ENCODE measurements at places on chromosomes 12 and 14.

DNA sequence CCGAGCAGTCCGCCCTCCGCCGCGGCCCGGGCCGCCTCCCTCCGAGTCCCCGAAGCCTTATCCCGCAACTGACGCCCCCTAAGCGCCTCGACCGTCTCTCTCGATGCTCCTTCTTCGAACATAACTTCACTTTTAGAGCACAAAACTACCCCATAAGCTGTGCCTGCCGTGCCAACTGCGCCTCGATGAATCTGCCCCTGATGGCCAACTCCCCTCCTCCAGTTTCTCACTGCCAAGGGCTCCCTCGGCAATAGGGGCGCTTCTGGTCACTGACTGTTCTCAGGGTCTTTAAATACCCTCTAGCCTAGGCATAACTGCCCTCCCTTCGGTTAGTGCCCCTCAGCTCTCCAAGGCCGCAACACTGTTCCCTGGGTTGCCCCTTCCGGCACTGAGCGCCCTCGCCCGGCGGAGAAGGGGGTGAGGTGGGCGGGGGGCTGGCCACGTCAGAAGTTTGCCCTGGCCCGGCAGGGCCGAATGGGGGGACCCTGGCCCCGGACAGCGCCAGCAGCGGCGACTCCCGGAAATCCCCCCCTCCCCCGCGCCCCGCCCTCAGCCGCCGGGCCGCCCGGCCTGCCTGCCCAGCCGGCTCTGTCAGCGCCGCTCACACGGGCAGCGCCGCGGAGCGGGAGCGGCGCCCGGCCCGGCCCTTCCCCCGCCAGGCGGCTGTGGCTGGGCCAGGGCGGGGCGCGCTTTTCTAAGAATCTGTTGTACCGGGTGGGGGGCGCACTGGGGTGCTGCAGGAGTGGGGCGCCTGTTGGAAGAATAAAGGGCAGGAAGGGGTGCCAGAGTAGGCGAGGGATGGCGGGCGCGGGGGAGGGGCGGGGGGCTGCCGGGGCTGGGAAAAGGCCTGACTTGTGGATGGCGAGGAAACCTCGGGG, 10.6 kb downstream of the RARG start:
- DNase-seq: no peak

GRCh38 chr12:127600211-127600610, 666.8 kb upstream of the TMEM132C start:
- DNase-seq: no peak

GRCh38 chr12:128989287-128989686, 136.0 kb downstream of the GLT1D1 start:
- DNase-seq: no peak

- no peak for DNase-seq
Observed at GRCh38 chr12:119354172-119354571, 19.6 kb downstream of the CCDC60 start.

DNA sequence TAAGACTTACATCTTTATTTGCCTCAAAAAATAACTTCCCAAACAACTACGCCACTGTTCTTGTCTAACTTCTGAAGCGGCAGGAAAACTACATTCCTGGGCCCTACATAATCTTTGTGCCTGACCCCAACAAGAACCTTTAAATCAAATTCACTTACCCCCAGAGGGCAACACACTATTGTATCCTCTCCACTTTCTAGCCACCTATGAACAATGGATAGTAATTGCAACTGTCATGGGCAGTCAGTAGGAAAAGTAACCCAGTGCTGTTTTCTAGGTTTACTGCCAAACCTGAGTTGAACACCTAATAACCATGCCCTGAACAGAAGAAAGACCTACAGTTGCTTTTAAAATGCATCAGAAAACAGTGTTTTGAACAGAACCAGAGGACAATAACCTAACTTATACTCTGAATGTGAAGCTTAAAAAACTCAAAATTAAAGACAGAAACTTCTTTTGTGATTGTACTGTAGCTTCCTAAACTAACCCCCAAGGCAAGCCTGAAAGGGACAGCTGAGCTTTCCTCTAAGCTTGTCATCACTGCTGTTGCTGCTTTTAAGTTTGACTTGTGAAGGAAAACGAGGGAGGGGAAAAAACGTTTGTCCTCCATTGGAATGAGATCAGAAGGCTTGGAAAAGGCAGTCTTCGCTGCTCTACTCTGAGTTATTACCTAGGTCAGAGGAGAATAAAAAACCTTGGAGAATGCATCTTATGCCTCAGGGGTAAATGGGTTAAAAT, 195.7 kb downstream of the SOX5 start:
- no peak for DNase-seq

DNA sequence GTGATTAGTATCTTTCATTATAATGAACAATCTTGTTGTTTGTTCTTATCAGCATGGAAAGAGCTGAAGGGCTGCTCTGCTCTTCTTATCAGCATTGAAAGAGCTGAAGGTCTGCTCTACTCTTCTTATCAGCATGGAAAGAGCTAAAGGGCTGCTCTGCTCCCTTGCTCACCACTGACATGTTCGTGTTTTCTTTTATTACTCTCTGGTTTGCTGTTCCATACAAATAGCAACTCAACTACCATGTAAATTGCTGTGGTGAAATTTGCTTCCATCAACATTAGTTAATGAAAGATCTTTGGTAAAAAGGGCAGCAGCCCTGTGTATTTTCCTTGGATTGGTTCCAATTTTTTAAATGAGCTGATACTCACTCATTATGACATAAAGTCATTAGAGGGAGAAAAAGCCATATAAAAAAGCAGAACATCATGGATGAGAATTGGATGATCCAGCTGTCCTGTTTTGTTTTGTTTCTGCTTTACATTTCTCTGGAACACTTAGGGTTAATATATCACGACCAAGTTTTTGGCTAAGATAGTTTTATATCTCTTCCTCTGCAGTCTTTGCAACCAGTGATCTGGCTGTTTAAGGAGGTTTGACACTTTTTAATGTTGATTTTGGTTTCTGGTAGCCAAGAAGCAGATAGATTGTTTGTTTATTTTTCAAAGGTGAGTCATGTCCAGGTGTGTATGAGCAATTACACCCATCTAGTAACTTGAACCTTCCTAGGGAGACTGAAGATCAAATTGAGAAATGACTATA, 356.6 kb downstream of the CEP128 start:
- no peak for DNase-seq

GRCh38 chr12:108312073-108312659, 26.9 kb downstream of the CMKLR1 start:
- DNase-seq: no peak

GRCh38 chr14:106268013-106268727, 741.8 kb downstream of the TMEM121 start:
- DNase-seq: no peak

GRCh38 chr14:105500036-105500725, 9.1 kb downstream of the TEDC1 start:
- DNase-seq: no peak

DNA sequence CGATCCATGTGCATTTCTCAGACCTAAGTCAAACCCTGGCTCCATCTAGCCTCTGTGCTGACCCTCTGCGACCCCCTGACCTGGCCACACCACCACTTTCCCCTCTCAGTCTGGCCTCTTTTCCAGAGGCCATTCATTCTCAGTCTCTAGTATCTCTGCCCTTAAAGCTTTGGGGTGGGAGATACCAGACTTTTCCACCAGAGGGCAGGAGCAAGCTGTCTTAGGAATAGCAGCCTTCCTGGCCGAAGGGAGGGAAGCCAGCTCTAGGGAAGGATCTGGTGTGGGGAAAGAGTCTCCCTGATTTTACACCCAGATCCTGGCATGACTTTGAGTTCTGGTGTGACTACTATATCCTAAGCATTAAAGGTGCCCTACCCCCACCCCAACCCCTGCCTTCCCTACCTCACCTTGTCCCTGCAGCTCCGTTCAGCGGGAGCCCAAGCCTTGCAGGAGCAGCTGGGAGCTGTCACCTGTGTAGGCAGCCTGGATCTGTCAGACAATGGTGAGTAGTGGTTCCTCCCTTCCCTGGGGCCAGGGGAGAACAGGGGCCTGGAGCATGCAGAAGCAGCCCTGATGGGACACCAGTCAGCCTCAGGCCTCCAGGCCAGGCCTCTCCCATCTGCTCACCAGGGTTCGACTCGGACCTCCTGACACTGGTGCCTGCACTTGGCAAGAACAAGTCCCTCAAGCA, 6.6 kb downstream of the CARMIL3 start:
- DNase-seq: peak; percentile 61

DNA sequence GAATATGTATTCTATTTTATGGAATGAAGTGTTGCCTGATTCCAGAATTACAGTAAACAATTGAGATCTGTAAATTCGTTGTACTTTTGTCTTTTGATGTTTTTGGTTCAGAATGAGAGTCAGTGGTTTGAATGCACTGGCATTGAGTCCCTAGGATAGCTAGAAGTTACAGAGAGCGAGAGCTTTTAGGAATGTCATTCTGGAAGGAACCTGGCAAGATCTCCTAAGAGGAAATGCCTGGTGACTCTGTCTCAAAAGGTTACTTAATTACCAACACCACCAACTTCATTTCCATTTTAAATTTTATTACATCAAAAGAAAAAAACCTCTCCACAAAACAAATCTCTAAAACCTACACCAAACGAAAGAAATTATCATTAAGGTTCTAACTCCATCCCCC, 6.0 kb upstream of the CEBPE start:
- DNase-seq: no peak

DNA sequence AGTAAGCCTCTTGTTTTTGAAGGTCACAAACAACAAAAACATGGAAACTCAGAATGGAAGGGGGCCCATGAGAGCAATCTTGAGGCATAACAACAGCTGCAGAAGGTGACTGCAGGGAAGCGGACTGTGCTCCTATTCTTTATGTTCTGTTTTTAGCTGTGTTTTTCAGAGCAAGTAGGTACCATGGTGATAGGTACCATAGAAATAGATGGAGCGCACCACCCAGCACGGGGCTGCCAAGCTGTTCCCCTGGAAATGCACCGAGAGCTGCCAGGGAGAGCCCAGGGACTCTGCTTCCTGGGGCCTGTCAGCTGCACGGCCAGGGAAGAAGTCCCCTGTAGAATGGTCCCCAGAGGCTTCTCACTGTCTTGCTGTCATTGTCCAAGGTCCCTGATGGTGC, 32.8 kb downstream of the DGLUCY start:
- no peak for DNase-seq

DNA sequence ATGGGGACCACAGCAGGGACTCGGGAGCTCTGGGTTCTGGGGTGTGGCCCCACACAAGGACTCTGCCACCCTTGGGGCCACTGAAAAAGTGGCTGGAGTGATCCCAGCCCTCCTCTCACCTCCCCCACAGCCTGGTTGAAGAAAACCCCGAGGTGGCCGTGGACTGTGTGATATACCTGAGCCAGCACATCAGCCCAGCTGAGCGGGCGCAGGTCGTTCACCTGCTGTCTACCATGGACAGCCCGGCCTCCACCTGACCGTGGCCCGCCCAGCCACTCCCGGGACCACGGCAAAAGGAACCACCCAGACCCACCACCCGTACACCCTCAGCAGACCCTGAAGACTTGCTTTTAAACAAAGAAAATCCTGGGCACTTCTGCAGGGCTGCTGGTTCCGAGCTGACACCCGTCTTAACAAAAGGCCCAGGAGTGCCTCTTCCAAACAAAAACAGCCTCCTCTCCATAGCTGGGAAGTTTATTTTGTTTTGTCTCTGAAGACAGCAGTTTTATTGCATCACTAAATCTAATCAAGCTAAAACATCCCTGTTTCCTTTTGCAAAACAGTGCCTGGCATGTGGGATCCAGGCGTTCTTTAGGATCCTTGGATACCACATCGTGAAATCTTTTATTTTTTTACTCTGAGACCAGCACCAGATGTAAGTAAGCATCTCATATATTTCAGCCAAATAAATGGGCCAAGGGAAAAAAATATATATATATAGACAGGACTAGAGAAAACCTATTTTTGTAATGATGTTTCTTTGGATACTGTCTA, 42.8 kb downstream of the FOXN4 start:
- DNase-seq: no peak

- no peak for DNase-seq
Observed at GRCh38 chr12:53258541-53259539, 9.3 kb upstream of the ESPL1 start.

DNA sequence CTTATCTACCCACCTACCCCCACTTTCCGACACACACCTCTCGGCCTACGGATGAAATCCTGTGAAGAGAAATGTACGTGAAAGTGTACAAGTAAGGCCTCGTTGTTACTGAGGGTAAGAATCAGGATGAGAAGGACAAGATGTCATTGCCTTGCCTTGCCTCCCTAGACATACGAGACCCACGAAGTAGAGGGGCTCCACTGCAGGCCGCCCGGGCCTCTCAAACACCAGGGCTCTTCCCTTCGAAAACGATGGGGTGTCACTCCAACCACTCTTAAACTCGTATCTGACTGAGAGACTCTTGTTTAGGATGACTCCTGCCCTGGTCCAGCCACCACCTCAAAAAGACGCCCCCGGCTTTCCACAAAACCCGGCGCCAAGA, 498 bp downstream of the RACGAP1 start:
- no peak for DNase-seq

DNA sequence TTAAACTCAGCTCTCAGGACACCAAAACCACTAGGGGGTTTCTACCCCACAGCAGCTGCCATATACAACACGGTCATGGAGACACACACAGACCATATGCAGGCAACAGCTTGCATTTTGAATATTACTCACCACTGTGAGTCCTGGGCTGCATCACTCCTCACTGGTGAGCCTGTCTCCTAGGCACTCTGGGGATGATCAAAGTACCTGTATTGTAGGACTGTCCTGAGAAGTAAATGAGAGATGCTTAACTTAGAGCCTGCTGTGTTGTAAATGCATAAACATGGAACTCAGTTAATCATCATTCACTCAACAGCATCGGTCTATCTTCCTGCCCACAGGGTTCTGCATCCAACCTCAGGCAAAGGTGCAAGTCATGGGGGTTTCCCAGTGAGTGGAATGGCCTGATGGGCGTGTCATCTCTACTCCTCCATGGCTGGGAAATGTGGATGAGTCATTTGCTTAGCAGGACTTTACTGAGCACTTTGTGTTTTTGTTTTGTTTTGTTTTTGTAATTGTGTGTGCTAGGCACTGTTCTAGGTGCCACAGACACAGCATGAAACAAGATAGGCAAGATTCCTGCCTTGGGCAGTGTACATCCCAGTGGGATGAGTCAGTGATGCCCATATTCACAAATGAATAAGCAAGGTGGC, 1141.2 kb upstream of the TMEM132C start:
- DNase-seq: peak; percentile 47

- DNase-seq: no peak
Observed at GRCh38 chr12:124412646-124413015, 117.7 kb downstream of the RFLNA start.

DNA sequence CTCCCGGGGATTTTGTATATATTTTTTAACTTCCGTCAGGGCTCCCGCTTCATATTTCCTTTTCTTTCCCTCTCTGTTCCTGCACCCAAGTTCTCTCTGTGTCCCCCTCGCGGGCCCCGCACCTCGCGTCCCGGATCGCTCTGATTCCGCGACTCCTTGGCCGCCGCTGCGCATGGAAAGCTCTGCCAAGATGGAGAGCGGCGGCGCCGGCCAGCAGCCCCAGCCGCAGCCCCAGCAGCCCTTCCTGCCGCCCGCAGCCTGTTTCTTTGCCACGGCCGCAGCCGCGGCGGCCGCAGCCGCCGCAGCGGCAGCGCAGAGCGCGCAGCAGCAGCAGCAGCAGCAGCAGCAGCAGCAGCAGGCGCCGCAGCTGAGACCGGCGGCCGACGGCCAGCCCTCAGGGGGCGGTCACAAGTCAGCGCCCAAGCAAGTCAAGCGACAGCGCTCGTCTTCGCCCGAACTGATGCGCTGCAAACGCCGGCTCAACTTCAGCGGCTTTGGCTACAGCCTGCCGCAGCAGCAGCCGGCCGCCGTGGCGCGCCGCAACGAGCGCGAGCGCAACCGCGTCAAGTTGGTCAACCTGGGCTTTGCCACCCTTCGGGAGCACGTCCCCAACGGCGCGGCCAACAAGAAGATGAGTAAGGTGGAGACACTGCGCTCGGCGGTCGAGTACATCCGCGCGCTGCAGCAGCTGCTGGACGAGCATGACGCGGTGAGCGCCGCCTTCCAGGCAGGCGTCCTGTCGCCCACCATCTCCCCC, 777 bp downstream of the ASCL1 start:
- DNase-seq: no peak

Data from fibroblast of the conjunctiva (primary cell).